NCI-H2029 treated with DMSO at 0.1 percent for 48 hours (cell line): ENCODE measurements at places on chromosomes 1 and 21.

DNA sequence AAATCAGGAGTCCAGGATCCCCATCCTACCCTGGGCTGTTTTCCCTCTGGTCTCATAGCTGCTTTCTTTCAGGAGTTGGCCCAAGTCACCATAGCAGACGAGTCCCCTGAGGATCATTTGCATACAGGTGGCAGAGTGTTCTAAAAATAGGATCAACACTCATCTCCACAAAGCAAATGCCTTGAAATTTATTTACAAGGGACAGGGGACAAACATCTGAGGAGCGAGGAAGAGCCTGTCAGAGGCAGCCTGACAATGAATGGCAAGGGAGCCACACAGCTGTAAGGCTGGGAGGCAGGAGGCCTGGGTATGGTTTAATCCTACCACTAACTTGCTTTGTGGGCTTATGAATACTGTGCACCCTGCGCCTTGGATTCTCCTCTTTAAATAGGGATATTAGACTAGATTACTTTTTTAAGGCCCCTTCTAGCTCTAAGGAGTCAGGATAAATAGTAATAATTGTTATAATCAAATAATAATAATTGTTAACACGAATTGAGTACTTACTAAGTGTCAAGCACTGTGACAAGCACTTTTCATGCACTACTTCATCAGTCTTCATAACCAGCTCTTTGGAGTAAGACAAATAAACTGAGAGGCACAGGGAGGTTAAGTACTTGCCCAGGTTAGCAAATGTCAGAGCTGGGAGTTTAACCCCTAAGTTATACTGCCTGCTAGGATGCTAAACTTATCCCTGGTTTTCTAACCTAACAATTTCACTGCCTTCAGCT is 34.5 kb downstream of the RAB3B start:
- DNase-seq = peak; percentile 99

DNA sequence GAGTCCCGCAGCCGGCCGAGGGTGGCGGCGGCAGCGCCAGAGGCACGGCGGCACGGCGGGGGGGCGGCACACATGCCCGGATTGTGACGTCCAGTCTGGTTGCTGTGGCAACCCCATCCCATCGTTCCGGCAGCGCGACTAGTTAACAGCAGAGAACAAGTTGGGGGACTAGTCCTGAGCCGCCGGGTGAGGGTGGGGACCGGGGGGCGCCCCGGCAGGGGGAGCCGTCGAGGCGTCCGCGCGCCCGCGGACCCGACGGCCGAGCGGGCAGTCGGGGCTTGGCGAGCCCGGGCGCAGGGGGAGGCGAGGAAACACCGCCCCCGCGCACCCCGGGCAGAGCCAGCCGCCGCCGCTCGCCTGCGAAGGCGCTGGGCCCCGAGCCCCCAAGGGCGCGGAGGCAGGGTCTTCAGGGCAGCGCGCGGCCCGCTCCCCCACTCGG is at the start of gene CHD5:
Gene CHD5, minus strand, starts transcription at position 54 of the 439 bp plus-strand sequence. CDS start 298 bp downstream, outside the sequence.
- no peak for DNase-seq

DNA sequence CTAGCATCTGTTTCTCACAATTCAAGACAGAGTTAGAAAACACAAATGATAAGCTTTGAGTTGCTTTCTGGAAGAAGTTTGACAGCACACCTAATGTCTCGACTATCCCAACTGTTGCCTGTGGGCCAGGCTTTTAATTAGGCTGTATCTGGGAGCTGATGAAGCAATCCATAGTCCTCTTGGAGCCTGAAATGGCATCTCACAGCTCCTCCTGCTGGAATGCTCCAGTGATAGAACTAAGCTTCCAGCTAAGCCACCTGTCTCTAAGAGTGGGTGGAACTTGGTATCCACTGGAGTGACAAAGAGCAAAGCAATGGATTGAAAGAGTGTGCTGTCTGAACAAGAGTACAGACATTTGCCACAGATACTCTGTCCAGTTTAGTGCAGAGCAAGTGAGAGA is 605.3 kb upstream of the NR5A2 start:
- no peak for DNase-seq

GRCh38 chr1:67441183-67441582 is 11.0 kb upstream of the SERBP1 start:
- no peak for DNase-seq

GRCh38 chr1:21781815-21782348 is 1.1 kb downstream of the USP48 start:
- no peak for DNase-seq

DNA sequence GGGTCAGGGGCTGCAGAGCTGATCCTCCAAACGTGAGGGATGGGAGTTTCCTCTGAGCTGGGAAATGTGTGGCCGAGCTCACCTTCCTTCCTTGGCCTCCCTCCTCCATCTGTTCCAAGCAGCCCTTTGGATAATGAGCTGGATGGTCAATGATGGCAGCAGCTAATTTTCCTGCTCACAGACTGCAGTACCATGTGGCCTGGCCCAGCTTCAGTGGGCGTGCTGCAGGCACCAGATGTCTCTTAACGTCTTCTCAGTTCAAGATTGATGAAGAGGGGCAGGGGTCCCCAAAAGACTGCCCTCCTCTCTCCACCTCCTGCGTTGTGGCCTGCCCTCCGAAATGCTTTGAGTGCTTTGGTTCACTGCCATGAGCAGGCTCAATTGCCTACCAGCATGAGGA is 86.0 kb downstream of the UBIAD1 start:
- DNase-seq = no peak
